ENCODE measurements at places on chromosomes 6 and 20.

DNA sequence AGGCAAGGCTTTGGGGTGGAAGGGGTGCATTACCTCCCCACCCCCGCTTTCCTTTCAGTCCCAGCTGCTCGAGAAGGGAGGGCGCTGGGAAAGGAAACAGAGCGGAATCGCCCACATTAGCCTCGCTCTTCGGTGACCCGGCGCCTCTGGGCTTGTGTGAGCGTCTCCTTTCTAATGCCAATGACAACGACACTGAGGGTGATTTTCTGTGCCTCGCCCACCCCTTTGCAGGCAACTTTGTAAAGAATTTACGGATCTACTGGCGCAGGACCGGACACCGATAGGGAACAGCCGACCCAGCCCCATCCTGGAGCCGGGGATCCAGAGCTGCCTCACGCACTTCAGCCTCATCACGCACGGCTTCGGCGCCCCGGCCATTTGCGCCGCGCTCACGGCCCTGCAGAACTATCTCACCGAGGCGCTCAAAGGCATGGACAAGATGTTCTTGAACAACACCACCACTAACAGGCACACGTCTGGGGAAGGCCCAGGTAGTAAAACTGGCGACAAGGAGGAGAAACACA is 24.3 kb downstream of the TFAP2B start:
- DNase-seq = no peak

GRCh38 chr6:21992178-21992967 is 304.5 kb downstream of the PRL start:
- DNase-seq = peak; percentile 79

GRCh38 chr6:109877028-109878004 is 100.8 kb upstream of the GPR6 start:
- DNase-seq = no peak

DNA sequence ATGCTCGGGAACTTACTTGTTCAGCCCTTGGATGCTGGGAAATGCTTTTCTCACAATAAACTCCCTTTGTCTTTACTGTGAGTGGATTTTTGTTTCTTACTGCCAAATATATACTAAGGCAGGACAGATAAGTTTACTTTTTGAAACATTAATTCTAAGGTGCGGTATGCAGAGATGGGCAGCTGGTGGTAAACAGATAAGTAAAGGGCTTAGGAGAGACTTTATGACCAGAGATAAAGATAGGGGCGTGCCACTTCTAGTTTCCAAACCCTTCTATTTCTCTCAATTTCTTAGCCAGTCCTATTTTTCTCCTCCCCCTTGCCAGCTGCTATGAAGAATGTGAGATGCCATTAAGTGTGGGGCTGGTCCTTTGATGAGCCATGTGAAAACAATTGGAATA is 16.3 kb downstream of the SAMD3 start:
- DNase-seq = no peak

- DNase-seq = peak; percentile 54
Observed at GRCh38 chr6:1424306-1424927, 35.0 kb downstream of the FOXF2 start.

DNA sequence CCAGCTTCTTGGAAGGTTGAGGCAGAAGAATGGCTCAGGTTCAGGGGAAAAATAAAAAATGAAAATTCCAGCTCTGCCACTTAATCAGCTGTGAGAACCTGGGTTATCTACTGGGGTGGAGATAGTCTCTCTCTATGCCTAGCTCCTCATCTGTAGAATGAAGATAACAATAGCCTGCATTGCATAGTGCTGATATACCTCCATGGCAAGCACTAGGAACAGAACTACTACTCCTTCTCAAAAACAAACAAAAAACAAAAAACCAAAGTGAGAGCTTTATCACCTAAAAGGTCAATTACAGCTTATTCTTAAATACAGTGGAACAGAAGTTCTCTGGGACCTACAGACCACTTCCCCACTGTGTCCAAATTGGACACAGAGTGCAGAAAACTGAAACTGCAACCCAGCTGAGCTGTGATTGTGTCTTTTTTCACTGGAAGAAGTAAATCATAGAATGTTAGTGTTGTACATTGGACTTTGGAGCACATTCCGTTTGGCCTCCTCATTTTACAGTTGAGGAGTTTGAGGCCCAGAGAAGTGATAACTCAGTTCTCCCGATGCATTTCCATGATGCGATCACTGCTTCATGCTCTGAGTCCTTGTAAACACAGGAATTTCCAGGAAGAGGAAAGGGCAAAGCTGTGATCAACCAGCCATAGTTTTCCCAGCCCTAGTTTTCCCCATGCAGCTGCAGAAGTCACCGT is 23.3 kb downstream of the MTFR2 start:
- peak; percentile 27 for DNase-seq

DNA sequence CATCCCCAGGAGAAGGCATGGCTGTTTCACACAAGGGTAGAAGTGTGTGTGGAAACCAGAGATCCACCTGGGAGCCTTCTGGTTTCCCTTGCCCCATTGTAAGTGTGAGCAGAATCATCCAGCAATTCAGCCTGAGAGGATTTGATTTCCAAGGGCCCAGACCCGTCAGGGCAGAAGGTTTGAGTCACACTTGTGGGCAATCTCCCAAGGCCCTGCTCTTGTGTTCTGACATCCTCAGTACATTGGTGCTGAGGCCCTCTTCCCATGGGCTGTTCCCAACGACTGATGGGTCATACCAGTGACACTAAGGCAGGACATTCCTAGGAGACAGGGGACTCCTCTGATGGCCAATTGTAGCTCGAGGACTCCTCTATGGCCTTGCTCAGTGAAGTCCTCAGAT is 58.2 kb upstream of the POLR1H start:
- DNase-seq = peak; percentile 16

GRCh38 chr20:7199861-7200260 is 432.4 kb downstream of the BMP2 start:
- no peak for DNase-seq

- DNase-seq = no peak
Observed at GRCh38 chr6:75794954-75795739, 46.1 kb downstream of the MYO6 start.

- DNase-seq = no peak
Observed at GRCh38 chr6:159119791-159120190, 49.4 kb upstream of the FNDC1 start.

DNA sequence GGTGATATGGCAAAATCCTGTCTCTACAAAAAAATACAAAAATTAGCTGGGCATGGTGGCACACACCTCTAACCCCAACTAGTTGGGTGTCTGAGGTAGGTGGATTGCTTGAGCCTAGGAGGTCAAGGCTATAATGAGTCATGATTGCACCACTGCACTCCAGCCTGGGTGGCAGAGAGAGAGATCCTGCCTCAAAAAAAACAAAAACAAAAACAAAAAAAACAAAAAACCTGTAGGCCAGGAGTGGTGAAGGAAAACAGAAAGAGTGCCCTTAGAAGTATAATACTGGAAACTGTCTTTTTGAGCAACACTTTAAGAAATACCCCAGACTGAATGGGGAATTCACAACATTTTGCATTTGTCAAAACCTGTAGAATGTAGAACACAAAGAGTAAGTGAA is 85.3 kb downstream of the JARID2 start:
- no peak for DNase-seq

DNA sequence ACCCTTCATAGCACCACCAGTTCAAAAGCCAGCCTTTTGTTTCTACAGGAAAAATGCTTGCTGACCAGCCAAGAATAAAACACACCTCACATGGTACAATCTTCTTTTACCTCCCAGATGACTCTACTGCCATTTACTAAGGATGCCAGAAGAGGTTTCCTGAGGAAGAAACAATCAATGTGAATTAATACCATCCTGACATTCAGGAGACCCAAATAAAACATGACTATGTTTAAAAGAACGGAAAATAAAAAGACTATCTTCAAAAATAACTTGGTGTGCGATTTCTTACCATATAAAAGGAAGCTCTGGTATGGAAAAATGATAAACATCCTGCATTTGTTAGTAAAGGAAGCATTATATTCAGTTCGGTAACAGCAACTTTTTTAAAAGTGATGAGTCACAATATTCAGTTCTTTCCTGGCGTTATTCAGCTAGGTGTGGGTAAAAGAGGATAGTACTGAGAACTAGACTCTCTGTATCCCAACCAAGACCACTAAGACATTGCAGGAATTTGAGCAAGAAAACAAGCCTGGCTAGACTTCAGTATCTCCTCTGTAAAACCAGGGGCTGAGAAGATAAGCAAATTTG is 16.3 kb downstream of the COL21A1 start:
- DNase-seq = no peak

DNA sequence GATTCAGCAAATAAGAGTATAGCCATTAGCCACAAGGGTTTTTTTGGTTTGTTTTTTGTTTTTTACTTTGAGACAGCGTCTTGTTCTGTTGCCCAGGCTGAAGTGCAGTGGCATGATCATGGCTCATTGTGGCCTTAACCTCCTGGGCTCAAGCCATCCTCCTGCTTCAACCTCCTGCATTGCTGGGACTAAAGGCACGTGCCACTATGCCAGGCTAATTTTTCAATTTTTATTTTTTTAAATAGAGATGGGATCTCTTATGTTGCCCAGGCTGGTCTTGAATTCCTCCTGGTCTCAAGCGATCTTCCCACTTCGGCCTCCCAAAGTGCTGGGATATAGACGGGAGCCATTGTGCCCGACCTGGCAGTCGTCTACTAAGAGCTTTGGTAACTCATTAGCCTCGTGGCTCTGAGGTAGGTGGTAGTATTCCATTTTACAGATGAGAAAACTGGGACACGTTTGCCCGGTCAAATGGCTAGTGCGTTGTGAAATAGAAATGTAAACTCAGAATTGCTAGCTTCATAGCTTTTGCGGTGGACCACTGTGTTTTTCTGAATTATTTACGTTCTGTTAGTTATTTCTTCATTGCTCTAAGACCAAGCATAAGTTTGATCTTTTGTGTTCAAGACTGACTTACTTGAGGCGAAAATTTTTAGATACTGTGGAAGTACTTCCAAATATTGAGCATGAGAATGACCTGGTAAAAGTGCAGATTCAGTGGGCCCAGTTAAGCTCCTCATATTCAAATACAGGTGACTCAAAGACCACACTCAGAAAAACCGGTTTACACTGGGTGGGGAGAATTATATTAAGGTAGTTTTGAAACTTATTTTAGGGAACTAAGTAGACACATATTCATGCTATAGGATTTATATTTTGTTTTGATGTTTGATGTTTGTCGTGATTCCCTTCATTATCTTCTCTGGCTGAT is 2.1 kb downstream of the PANK2 start:
- no peak for DNase-seq

DNA sequence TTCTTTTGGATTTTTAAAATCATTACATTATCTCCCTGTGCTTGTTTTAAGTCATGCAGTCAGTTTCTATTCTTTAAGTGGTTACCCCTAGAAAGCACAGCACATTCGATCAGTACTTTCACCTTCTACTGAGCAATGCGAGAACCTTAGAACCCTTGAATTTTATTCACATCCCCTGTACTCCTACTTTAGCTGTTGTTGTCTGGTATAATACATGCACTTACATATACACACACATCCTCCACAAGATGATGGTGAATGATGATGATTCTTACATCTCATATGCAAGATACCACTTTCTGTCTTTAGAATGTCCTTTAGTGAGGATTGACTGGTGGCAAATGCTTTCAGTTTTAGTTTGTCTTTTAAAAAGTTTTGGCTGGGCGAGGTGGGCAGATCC is 5.7 kb downstream of the CDC40 start:
- DNase-seq = no peak

DNA sequence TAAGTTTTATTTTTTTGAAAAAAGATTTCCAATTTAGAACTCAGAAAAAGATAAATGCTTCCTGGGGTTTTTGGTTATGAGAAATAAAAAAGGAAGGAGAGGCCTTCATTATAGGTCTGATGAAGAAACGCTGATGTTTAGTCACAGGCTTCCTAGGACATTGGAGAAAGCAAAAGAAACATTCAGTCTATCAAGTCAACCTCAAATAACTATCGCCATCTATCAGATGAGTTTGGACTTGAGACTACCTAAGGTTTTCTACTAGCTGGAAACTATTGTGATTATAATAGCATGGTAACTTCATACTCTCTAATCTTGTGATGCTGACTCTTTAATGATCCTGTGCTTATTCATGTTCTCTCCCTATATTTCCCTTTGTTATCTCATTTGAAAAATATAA is 171.3 kb downstream of the TPBG start:
- DNase-seq = no peak

DNA sequence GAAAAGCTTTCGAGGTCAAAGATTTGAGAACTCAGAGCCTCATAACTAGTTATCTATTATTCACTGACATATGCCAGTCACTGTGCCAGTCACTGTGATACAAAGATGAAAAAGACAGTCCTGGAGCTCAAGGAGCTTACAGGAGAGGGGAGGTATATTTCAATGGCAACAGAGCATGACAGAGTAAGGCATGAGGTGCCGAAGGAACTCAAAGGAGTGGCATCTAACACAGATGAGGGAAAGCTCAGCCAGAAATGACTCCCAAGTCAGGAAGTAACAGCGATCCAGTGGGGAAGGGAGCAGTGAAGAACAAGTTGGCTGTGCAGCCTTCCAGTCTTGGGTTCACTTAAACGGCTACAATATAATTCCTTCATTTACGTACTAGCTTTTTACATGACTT is 46.6 kb downstream of the DTNBP1 start:
- no peak for DNase-seq

DNA sequence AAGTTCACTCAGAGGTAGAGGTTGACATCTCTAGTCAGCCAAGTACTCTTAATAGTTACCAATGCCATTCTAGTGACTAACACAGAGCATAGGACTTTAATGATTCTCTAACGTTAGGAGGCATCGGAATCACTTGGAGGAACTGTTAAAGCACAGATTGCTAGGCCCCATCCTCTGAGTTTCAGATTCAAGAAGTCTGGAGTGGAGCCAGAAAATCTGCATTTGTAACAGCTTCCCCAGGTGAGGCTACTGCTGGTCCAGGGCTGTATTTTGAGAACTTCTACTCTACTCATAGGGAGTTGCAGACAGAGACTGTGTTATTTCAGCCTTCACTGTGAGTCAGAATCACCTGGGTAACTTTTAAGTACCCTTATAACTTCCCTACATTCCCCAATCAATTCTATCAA is 5.7 kb downstream of the LMBRD1 start:
- peak; percentile 21 for DNase-seq

DNA sequence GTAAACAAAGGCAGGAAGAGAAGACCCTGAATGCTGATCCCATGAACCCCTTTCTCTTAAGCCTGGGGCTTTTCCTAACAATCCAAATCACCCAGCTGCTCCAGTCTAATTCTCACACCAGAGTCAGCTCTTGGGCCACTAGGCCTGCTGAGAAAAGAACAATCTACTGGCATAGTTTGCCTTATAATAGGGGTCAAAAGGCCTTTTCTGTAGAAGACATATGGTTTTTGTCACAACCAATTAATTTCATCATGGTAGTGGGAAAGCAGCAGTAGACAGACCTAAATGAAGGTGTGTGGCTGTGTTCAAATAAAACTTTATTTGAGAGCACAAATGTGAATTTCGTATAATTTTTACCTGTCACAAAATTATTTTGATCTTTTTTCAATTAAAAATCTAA is 994.7 kb upstream of the EPHA7 start:
- no peak for DNase-seq

DNA sequence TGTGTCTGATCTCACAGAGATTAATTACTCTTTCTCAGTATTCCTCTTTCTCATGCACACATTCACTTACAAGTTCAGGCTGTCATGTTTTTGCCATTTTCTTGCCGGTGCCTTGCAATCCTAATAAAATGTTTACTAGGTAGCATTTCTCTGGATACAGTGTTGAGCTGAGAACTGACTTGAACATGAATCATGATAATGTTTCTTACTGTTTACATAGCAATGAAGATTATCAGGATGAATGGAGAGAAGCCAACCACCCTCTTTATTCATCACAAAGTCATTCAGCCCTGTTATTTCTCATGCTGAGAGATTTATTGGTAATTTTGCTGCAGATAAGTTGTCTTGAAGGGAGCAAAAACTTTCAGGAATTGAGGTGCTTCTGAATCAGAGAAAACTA is 185.5 kb upstream of the ECI2 start:
- DNase-seq = peak; percentile 98

Measured in fibroblast of skin of right biceps (primary cell).